ENCODE measurements at places on chromosomes 5 and 9.

DNA sequence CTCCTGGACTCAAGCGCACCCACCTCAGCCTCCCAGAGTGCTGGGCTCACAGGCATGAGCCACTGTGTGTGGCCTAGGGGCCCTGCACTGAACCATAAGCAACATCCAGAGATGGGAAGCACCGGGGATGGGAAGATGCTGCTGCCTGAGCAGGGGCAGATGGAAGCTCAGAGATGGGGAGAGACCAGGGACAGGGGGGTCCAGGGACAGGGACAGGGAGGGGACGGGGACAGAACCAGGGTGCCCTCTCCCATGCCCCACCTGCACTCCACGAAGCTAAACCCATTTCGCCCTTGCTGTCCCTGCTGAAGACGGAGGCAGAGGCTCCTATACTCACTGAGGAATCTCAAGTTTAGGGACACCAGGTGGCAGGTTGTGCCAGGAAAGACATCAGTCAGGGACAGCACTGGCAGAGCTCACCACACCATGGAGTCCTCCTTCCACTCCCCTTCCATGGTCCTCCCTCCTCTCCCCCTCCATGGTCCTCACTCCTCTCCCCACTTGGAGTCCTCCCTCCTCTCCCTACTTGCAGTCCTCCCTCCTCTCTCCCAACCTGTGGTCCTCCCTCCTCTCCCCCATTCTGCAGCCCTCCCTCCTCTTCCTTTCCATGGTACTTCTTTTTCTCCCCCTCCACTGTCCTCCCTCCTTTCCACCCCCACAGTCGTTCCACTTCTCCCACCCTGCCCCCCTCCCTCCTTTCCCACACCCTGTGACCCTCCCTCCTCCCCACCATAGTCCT, 45.5 kb upstream of the LRRC14B start:
- DNase-seq: no peak

DNA sequence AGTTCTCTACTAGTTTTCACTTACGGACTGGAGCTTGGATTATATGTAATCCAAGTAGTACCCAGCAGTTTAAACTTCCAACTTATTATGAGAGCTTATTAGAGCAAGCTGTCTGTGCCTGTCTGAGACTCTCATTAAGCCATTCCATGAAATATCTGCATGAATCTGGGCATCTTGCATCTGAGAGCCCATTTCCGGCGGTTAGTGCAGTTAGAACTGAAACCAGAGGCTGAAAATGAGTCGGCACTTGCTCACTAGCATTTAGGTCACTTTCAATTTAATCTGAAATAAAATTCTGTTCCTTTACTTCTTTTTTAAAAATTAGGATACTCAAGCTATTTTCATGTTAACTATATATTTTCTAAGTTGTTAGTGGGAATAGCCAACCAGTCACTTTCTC, 102.2 kb downstream of the MEGF10 start:
- DNase-seq: no peak

DNA sequence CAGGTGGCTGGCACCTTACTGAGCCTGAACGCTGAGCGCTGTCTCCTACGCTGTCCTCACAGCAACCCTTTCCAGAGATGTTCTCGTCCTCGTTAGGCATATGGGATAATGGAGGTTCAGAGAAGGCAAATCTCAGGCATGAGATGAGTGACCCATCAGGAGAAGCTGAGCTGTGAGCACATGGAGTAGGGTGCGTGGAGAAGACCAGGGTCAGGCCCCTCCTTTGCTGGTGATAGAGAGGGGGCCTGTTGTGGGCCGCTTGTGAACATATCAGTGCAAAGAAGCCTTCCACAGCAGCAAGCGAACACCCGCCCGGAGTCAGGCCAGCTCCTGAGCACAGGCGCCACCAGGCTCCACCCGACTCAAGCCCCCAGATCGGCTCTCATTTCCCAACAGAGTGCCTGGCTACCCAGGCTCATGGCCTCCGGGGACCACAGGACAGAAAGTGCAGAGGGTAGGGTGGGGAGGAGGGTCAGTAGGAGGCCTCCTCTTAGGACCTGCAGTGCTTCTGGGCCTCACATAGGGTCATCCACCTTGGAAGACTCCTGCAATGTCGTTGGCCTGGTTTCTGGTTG, 15.0 kb upstream of the TIFAB start:
- DNase-seq: no peak

GRCh38 chr9:2655411-2655901, 33.9 kb downstream of the VLDLR start:
- DNase-seq: peak; percentile 18

- peak; percentile 21 for DNase-seq
These were observed 674 bp downstream of the LHFPL2 start for GRCh38 chr5:78647838-78648358.

GRCh38 chr9:35051069-35051967, 21.1 kb downstream of the VCP start:
- DNase-seq: peak; percentile 30

DNA sequence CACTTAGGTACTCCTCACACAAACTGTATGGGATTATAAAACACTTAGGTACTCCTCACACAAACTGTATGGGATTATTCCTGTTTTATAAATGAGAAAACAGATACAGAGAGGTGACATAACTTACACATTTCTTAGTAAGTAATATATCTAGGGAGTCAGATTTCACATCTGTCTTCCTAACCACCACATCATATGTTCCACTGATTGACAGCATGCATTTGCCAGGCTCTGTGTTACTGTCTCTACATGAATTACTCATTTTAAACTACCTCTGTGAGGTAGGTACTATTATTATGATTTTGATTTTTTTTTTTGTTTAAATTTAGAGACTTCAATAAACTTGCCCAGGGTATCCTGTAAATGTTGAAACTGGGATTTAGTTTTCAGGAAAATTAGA, 232.7 kb downstream of the CCDC171 start:
- no peak for DNase-seq

DNA sequence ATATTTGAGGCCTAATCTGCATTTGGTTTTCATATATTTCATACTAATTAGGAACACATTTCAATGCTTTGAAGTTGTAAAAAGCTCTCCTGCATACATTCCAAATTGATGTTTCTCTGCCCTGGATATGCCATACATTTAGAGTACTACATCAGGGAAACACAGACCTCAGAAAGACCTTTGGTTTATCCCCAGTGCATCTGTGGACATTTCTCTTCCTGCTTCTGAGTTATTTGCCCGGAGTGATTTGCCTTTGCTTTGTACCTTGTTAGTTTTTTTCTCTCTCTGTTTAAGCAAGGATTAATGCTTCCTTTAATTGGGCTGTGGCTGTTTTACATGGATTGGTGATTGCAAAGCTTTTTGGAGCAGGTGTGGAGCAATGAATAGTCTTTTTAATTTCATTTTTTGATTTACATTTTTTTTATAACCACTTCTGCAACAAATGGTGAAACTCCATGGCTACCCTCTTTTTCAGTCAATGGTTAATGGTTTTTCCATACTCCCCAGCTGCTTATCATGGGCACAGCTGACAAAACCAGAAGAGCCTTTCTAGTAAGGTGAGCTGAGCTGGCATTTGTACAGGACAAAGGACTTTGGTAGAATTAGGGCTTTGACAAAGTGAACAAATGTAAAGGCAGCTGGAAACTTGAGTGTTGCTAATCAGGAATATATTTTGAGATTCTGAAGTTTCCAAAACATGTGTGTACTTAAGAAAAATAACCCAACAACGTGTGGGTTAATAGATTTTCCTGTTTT, 54.2 kb downstream of the ZSWIM6 start:
- no peak for DNase-seq

DNA sequence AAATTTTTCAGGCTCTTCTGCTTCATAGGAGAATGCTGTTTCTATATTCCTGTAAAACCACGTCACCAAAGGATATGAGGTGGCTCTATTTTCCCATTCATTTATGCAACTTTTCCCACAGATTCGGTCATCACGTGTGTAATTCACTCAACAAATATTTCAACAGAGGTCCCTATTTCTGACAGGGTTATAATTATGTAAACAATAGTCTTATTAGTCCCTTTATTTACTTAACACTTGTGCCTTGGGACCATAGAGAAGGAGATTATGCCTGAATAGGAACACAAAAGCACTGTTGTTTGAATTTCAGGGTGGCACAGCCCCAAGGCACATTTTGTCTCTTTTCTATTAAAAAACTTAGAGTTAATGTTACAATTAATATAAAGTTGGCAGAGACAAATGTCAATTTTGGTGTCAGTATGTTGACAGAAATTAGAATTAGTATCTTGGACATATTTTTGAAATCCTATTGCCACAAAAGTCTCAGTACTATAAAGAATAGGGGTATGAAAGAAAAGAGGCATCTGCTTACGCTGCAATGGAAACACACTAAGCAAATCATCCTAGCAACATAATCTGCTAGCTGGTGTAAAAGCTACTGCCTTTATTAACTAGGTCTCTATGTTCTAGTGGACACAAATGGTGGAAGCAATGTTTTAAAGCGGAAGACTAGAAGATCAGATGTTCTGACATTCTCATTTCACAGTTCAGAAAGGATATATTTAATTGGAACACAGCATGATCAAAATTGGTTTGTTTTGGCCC, 229.1 kb upstream of the TBCA start:
- peak; percentile 43 for DNase-seq
